B cell (primary cell): ENCODE measurements at places on chromosomes 1 and 21. TPM values are rescaled to one million over a fixed set of nuclear protein-coding genes. Genes with fewer than 3 reads are reported as not detected.
A peak's percentile ranks its signal among the peaks of the same experiment; 100 is the strongest.

INTS3 gene
- polyA plus RNA-seq = 71.5 and 84.1 TPM in 2 replicates

DNA sequence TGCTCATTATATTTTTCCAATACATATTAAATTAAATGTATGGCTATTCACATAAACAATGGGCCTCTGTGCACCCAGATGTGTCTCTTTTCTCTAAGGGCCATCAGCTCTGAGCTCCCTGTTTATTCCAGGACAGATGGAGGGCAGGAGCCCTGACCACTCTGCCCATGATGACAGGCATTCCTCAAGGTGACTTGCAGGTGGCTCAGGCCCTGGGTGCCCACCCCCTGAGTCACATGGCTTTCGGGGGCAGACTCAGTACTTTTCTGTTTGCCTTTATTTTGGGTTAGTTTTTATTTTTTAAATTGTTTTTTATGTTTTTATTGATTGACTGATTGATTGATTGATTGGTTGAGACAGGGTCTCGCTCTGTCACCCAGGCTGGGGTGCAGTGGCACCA lies 6.4 kb upstream of the LRP8 start:
- H3K4me3 ChIP-seq = no peak overlapping the region
- no peaks in the 10 kb centered on the region for H3K27me3 ChIP-seq
- no peaks in the 10 kb centered on the region for H3K36me3 ChIP-seq
- no peak overlapping the region for H3K27ac ChIP-seq

DNA sequence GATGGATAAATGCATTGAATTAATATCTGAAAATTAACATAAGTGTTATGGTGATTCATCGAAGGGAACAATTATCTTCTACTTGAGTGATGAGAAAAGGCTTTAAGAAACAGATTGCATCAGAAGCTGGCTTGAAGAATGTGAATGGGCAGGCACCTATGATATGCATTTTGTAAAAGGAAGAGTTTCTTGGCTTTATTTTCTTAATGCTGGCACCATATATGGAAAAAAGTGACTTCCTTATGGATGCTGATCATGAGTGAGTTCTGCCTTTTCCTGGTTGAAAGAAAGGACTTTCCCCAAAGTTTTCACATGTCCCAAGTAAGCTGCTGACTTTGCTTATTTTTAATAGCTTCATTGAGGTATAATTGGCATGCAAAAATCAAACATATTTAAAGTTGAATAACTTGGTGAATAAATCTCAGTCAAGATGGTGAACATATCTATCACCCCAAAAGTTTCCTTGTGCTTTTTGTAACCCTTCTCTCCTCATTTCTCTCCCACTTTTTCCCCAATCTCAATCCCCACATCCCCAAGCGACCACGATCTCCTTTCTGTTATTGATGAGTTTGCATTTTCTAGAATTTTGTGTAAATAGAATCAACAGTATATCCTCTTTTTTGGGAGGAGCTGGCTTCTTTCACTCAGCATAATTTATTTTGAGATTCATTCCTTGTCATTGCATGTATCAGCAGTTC lies 74.2 kb downstream of the SPATA46 start:
- H3K36me3 ChIP-seq = no peaks in the 10 kb centered on the region
- no peak for DNase-seq
- H3K27me3 ChIP-seq = no peaks in the 10 kb centered on the region
- H3K4me1 ChIP-seq = no peaks in the 10 kb centered on the region
- no peak overlapping the region for H3K4me3 ChIP-seq

HIVEP3 gene
- polyA plus RNA-seq = 1.5 and 2.0 TPM in 2 replicates

- H3K27ac ChIP-seq = no peak overlapping the region
- H3K4me1 ChIP-seq = no peaks in the 10 kb centered on the region
- H3K27me3 ChIP-seq = no peaks in the 10 kb centered on the region
- no peak overlapping the region for H3K4me3 ChIP-seq
- no peak for DNase-seq
Observed at GRCh38 chr1:46820076-46820475, 21.2 kb downstream of the CYP4B1 start.

RAB13 gene
- polyA plus RNA-seq = 0.09 and 0.50 TPM in 2 replicates

NR5A2 gene
- polyA plus RNA-seq = not detected in 2 replicates

DNA sequence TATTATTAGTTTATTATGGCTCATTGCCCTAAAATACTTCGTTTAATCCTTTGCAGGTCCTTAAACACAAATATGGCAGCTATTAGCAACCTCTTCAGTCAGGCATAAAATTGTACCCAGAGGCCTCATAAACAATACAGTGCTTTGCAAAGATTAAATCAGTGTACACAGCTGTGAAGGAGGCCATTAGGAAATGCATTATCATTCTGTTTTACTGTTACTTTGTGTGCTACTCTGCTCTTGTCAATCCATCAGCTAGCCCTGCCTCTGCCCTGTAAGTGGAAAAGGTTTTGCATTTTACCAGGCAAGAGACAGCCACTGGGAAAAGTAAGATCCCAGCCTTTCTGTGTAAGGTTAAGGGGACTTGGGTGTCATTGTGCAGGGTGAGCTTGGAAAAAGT lies 415.7 kb upstream of the DAB1 start:
- no peak overlapping the region for H3K4me3 ChIP-seq
- no peak overlapping the region for H3K27ac ChIP-seq
- no peaks in the 10 kb centered on the region for H3K4me1 ChIP-seq
- no peaks in the 10 kb centered on the region for H3K27me3 ChIP-seq

- H3K4me3 ChIP-seq = no peak overlapping the region
- H3K27me3 ChIP-seq = no peaks in the 10 kb centered on the region
- no peaks in the 10 kb centered on the region for H3K36me3 ChIP-seq
- DNase-seq = no peak
- no peak overlapping the region for H3K27ac ChIP-seq
Observed at GRCh38 chr1:152018537-152018936, 18.3 kb downstream of the S100A11 start.

DNA sequence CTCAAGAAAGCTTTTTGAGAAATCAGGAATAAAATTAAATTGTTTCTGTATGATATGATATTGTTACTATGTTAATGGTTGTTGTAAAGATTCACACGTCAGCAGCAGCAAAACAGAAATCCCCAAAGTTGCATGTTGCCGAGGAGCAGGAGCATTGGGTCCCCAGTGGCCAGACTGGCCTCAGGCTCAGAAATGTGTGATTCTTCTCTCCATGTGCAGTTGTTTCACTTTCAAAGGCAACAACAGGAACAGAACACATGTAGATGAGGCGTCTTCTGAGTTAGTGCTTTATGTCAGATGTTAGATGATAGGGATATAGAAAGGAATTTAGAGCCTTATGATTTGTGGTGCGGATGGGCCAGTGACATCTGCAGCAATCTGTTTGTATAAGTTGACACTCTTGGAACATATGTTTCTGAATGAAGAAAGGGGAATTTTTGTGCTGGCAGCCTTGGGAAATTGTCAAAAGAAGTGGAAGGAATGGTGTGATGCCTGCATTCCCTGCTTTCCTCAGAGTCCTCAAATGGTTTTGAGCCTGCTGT lies 2.1 kb upstream of the TTLL7 start:
- H3K27me3 ChIP-seq = no peaks in the 10 kb centered on the region
- peaks cover 15% of the 10 kb centered on the region for H3K4me1 ChIP-seq
- no peak overlapping the region for H3K27ac ChIP-seq
- H3K4me3 ChIP-seq = no peak overlapping the region
- H3K36me3 ChIP-seq = no peaks in the 10 kb centered on the region

ARHGAP30 gene
- 95.9 and 122 TPM in 2 replicates for polyA plus RNA-seq

ST6GALNAC5 gene
- not detected in 2 replicates for polyA plus RNA-seq

PDPN gene
- polyA plus RNA-seq = not detected in 2 replicates

GRCh38 chr1:202164271-202165037 lies 4.1 kb upstream of the PTPN7 start:
- peak overlapping the region; percentile 1 for H3K4me3 ChIP-seq
- no peaks in the 10 kb centered on the region for H3K27me3 ChIP-seq
- no peak overlapping the region for H3K27ac ChIP-seq
- DNase-seq = peak; percentile 90
- peaks cover 66% of the 10 kb centered on the region for H3K4me1 ChIP-seq

- H3K4me3 ChIP-seq = no peak overlapping the region
- peaks cover 86% of the 10 kb centered on the region for H3K4me1 ChIP-seq
- H3K36me3 ChIP-seq = peaks cover 27% of the 10 kb centered on the region
- no peaks in the 10 kb centered on the region for H3K27me3 ChIP-seq
- DNase-seq = no peak
Observed at GRCh38 chr1:13731897-13732296, 31.9 kb downstream of the PRDM2 start.
